ENCODE measurements at places on chromosomes 7 and 10.

- peak; percentile 95 for DNase-seq
These were observed 65.9 kb upstream of the CC2D2B start for GRCh38 chr10:95841661-95842498.

DNA sequence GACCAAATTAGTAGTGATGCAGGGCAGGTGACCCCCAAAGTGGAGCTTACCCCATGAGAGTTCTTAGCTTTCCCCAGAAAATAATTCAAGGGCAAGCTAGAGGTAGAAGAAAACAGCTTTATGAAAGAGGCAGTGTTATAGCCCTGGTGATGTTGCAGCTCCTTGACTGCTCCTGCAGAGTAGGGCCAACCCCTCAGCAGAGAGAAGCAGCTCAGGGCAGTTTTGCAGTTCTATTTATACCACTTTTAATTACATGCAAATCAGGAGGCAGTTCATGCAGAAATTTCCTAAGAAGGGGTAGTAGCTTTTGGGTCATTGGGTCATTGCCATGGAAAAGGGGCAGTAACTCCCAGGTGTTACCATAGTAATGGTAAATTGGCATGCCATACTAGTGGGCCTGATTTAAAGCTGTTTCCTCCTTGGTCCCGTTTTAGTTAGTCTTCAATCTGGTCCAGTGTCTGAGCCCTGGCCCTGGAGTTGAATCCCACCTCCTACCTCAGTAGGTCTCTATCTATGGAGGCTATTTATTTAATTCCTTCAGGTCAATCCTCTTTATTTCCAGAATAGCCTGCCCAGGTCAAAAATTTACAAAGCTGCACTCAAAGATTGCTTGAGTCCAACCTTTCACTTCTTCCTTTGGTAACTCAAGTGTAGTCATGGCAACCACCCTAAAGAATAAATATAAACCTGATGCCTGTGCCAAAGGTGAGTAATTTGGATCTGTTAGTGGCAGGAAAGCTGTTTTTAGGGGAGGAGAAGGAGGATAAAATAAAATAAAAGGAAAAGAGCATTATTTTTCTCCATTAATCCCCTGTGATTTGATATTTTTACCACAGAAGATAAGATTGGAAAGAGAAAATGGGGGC, 29.5 kb downstream of the PLXDC2 start:
- DNase-seq = no peak

DNA sequence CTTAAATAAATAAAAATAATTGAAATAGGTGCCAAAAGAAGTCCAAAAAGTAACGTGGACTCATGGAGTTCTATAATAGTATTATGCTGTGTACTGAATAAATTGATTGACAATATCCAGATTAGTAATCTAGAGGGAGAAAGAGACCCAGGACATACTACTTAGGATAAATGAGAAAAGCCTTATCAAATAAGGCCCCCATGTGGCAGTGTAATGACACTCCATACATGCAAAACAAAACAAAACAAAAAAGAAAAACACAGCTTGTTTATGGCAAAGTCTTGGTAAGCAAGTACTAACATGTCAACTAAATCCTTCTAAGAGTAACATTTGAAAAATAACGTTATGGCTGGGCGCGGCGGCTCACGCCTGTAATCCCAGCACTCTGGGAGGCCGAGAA, 3.6 kb upstream of the RUNDC3B start:
- DNase-seq = peak; percentile 6

GRCh38 chr7:147432079-147432478, 1158.5 kb upstream of the C7orf33 start:
- DNase-seq = peak; percentile 24

- DNase-seq = peak; percentile 94
These were observed 39.2 kb downstream of the EEPD1 start for GRCh38 chr7:36192053-36192824.
